SJCRH30 (cell line): ENCODE measurements at places on chromosomes 3 and 15.

GRCh38 chr3:173841334-173841733, 443.8 kb downstream of the NLGN1 start:
- DNase-seq, result peak; percentile 9

GRCh38 chr3:13403213-13403819, 16.8 kb downstream of the NUP210 start:
- DNase-seq, result no peak

DNA sequence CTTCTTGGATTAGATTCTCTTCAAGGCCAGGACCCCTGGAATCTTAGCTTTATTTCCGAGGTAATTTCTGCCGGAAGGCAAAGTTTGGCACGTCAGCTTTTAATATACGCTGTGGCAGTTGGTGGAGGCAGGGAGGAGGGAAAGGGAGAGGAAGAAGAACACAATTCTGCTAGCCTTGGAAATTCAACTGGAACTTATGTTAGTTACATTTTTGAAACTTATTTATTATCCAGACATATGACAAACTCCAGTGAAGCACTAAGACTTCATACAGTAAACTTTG, 100.1 kb upstream of the TSC22D2 start:
- DNase-seq, result peak; percentile 46

DNA sequence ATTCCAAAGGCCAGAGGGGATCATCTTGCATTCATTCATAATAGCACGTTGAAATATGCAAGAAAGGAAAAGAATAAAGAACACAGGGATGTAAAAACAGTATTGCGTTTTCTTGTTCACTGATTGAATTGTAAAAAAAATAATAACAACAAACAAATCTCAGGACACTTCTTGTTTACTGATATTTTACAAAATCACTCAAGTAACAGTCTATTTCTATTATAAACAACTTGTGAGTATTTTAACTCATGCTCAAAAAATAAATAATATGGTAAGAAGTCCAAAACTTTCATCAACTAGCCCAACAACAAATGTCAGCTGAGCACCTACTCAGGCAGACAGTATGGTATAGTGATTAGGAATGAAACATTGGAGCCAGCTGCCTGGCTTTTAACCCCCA, 2.2 kb upstream of the GABRG3 start:
- no peak for DNase-seq
